T-helper 2 cell (primary cell): ENCODE measurements at places on chromosomes 7 and 10.

DNA sequence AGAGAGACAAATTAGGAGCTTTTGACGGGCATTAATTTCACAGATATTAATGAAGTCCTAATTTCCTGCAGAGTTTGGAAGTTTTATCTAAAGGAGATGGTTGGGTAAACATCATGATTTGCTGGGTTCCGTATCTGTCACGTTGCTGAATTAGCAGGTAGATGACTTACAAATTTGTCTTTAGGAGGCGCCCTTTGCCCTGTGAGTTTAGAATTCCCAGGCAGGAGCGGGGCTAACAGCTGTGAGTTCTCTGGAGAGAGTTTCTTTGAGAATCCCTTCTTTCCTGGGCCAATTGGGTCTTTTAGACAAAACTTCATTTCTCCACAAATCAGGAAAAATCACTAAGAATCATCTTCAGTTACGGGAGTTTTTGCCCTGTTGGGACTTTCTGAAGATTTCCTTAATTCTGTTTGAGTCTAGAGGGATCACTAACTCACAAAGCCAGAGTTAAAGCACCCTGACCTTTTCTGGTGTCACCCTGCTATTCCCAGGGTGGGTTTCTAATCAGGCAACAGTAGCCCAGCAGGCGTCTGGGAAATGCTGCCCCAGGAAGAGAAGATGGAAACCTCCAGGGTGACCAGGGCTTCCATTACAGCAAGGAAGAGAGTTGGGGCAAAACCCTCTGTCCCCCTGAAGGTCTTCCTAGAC, 63.7 kb downstream of the PRKCQ start:
- no peak for DNase-seq

- peak; percentile 80 for DNase-seq
Measured at GRCh38 chr7:50310361-50310760, 5.8 kb downstream of the IKZF1 start.

GRCh38 chr10:26220901-26221300, 4.3 kb downstream of the GAD2 start:
- no peak for DNase-seq

GRCh38 chr10:125521721-125522680, 161.0 kb downstream of the TEX36 start:
- DNase-seq, result no peak

DNA sequence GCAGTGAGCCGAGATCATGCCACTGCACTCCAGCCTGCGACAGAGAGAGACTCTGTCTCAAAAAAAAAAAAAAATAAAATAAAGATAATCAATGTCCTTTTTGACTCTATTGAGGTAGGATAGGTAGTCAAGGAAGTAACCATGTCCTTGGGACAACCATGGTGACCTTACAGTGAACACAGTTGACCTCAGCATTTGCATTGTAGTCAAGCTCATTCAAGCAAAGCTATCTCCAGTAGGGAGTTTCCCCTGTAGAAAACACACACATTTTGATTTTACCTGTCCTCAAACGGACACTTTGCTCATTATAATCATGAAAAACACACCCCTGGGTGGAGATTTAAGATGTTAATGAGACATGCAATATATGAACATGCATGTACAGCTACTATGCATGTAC, 171.7 kb downstream of the KIF20B start:
- DNase-seq, result no peak

GRCh38 chr7:115135769-115136410, 214.0 kb downstream of the MDFIC start:
- no peak for DNase-seq

DNA sequence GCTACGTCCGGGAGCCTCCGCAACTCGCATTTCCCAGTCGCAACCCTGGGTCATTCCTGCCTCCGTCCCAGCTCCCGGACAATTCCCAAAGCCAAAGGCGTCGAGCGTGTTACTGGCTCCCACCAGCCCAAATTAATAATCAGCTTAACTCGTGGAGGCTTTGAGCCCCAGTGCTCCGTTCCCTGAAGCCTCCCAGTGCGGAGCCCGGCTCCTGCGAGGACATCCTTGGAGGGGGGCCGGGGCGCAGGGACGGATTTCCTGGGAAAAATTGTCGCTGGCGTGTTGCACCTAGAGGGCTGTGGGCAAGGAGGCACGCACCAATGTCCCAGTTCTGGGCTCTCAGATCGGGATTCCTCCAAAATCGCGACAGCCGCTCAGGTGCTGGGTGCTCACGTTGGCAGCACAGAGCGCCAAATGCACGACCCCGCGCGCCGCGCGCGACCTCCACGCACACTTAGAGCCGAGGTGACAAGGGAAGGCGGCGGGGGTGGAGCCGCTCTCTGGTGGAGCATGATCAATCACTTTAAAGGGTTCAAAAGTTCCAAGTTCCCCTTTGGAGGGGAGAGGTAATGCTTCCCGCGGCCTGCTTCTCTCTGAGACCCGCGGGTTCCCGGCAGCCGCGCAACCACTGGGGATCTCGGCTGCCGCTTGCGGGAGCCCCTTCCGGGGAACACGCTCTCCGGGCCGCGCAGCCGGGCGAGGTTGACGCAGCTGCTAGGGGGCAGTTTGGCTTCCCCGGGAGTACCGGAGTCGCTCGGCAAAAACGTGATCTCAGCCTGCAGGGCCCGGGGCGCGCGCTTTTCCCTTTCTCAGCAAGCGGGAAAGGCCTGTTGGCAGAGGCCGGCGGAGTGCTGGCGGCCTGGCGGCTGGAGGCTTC, 25.5 kb downstream of the SKIDA1 start:
- no peak for DNase-seq

DNA sequence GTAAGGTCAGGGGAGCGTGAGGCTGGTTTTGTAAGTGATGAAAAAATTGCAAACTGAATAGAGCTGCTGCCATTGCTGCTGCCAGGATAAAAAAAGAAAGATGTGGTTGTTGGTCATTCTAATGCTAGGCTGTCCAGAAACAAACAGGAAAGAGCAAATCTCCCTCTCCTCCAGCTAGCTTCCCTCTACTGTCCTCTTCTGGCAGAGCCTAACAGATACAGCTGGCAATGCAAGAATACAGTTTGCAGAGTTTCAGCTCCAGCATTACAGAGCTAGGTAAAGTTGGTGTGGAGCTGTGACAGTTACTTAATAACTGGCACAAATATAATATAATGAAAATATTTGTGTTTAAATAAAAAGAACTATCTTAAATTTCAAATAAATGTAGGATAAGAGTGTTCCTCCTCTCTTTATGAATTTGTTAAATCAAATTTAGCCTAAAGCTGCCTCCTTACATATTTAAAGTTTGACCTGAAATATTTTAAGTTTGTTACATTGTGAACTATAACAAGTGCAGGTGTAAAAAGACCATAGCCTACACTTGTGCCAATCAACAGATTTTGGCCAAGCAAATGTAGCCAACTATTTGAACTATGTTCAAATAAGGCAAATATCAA, 407.7 kb downstream of the SH2D4B start:
- DNase-seq, result no peak

- DNase-seq, result no peak
Measured at GRCh38 chr10:34161777-34162370, 653.2 kb downstream of the PARD3 start.

- no peak for DNase-seq
Measured at GRCh38 chr10:109837384-109837783, 85.9 kb downstream of the XPNPEP1 start.

DNA sequence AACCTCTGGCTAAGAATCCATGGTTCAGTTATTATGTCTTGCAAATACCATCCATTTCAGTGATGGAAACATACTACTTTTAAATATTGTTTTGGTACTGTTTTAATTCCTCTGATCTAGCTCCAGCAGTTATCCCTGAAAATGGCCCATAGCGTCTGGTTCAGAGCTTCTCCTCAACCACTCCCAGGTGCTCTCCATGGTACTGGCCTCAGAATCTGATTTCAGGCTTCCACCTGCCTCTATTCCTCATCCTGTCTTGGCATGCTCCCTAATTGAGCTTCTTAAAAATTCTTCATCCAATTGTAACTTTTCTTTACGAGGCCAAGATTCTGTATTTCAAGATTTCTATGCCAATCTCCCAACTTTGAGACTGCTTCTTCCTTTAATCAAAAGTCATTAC, 236.3 kb downstream of the HTR7 start:
- DNase-seq, result no peak

GRCh38 chr7:103928581-103928980, 60.9 kb downstream of the RELN start:
- no peak for DNase-seq

- no peak for DNase-seq
Measured at GRCh38 chr10:22268503-22268902, 47.7 kb upstream of the COMMD3 start.

GRCh38 chr7:44590910-44591309, 8.9 kb upstream of the TMED4 start:
- DNase-seq, result no peak

GRCh38 chr7:116801092-116801710, 61.2 kb upstream of the CAPZA2 start:
- no peak for DNase-seq

DNA sequence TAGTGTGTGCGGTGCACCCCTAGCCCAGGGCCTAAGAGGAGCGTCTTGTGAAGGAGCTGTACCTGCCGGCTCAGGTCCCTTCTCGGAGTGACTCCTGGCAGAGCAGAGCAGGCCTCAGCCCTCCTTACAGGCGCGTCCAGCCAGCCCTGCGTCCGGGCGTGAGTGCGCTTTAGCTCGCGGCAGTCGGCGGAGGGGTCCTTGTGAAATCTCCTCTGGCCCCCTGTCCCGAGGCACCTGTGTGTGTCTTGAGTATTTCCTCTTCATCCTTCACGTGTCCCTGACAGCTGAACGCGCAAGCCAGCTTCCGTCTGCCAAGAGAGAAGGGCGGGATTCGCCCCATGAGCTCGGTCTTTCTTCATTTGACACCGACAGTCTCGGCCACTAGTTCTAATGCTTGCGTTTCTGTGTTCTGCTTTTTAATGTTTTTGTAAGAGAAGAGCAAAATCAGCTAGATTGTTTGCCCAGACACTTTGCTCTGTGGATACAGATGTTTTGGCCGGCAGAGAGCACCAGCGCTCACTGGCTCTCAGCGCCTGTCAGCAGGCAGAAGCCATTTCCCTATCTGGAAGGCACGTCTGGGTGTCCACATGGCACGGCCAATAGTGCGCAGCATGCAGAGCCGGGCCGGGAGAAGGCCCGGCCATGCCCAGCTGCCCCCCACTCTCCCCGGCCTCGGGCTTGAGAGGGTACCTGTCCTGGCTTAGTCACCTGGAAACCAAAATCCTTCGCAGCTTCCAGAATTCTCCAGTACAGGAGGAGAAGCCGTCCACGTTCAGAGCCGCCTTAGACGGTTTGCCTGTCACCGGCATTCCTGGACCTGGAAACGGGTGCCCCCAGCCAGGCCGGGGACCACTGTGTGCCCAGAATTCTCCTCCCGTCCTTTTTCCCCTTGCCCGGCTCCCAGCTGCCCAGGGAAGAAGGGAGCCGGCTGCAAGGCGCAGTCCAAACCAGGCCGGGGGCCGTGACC, 7.0 kb downstream of the GET4 start:
- DNase-seq, result no peak

DNA sequence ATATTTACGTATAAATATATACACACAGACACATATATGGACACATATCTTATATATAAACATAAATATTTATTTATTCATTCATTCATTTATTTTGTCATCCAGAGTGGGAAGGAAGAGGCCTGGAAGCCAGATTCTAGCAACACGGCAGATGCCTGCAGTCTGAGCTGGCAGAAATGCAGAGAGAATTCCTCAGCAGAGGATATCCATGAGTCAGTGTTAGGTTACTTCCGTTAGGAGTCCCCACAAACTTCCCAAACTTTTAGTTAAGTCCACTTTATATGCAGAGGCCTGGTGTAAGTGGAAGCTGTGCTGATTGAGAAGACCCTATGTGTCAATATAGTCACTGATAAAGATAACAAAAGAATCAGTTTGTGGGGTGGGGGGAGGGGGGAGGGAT, 89.6 kb downstream of the PPP1R17 start:
- no peak for DNase-seq

GRCh38 chr7:2386964-2387669, 16.3 kb upstream of the CHST12 start:
- no peak for DNase-seq

GRCh38 chr10:18254692-18255091, 114.5 kb downstream of the CACNB2 start:
- DNase-seq, result no peak

DNA sequence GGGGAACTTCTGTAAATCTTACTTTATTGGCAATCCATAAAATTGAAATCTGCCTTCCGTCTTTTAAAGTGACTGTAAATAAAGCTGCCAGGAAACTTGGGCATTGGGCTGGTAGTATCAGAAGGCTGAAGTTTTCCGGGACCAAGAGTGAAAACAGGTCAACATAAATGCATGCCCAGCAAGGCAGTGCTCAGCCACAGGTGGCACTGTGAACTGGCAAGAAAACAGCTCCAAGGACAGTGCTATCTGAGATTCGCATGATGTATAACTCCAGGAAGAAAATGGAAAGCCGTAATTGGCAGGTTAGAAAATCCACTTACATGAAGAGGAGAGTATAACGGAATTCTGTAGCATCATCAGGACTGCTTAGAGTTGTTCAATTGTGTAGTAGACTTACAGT, 1.9 kb upstream of the INSYN2A start:
- DNase-seq, result no peak

DNA sequence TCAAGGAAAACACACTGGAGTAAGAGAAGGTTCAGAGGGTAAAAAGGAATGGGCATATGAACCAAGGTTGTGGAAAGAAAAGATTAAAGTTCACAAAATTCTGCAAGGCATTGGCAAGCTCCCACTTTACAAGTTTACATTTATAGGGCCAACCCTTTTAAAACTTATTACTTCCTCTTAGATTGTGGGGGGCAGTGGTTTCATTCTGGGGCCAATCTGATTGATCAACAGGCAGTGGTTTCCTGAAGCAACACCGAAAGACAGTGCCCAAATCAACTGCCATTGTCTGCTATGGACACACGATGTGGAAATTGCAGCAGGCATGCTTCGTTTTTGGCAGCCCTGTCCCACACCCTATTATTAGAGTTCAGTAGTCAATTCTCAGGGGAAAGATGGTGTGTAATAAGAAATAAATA, 154.0 kb downstream of the SGMS1 start:
- DNase-seq, result no peak

- DNase-seq, result no peak
Measured at GRCh38 chr10:118914629-118915028, 114.9 kb upstream of the NANOS1 start.

DNA sequence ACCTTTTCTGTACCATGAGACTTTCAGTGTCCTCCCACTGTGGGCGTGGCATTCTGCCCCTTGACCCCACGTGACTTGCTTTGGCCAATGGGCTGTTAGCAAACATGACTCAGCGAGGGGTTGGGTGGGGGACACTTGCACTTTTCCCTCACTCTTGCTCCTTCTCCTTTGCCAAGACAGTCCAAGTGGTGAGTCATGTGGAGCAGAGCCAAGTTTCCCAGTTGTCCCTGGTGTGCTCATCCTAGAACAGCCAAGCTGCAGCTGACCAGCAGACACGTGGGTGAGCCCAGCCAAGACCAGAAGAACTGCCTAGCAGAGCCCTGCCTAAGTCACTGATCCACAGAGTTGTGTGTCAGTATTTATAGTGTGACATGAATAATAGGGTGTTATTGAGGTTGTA, 82.8 kb upstream of the CPXM2 start:
- no peak for DNase-seq

- no peak for DNase-seq
Measured at GRCh38 chr10:62467527-62467926, 93.4 kb downstream of the ZNF365 start.

DNA sequence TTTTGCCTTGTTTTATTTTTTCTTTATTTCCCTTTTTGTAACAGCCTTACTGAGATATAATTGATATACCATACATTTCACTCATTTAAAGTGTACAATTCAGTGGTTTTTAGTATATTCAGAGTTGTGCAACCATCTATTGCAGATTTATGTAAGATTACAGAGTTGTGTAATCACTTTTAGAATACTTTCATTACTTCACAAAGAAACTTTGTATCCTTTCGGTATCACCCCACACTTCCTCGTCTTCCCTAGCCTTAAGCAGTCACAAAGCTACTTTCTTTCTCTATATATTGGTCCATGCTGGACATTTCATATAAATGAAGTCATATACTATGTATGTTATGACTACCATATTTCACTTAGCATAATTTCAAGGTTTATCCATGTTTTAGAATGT, 74.6 kb downstream of the ATRNL1 start:
- DNase-seq, result no peak
